ENCODE measurements at places on chromosomes 16 and 17. TPM values are rescaled to one million over a fixed set of nuclear protein-coding genes. Genes with fewer than 3 reads are reported as not detected.

DNA sequence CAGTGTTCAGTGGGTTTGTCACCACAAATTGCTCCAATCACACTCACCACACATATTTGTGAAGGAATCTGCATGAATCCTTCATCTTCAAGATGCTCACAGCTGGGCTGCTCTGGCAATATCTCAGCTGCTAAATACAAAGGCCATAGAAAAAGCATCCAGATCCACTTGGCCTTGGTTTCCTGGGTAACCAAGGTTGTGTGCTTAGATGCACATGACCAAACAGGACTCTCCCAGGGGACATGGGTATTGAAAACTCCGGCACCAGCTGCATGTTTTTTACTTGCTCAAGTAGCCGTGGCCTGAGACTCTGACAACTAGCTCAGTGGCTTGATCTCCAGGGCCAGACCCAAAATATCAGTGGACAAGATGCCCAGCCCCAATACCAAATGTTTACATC, 131.3 kb downstream of the CBLN1 start:
- no peak for DNase-seq
- H3K27me3 ChIP-seq: no peaks in the 10 kb centered on the region
- H3K4me3 ChIP-seq: no peak overlapping the region
- no peaks in the 10 kb centered on the region for H3K4me1 ChIP-seq

- no peaks in the 10 kb centered on the region for H3K4me1 ChIP-seq
- no peak overlapping the region for H3K4me3 ChIP-seq
- H3K27me3 ChIP-seq: no peaks in the 10 kb centered on the region
- H3K36me3 ChIP-seq: peaks cover 71% of the 10 kb centered on the region
- DNase-seq: no peak
- no peak overlapping the region for H3K27ac ChIP-seq
Observed at GRCh38 chr16:89287777-89288576, 70.5 kb downstream of the ZNF778 start.

DNA sequence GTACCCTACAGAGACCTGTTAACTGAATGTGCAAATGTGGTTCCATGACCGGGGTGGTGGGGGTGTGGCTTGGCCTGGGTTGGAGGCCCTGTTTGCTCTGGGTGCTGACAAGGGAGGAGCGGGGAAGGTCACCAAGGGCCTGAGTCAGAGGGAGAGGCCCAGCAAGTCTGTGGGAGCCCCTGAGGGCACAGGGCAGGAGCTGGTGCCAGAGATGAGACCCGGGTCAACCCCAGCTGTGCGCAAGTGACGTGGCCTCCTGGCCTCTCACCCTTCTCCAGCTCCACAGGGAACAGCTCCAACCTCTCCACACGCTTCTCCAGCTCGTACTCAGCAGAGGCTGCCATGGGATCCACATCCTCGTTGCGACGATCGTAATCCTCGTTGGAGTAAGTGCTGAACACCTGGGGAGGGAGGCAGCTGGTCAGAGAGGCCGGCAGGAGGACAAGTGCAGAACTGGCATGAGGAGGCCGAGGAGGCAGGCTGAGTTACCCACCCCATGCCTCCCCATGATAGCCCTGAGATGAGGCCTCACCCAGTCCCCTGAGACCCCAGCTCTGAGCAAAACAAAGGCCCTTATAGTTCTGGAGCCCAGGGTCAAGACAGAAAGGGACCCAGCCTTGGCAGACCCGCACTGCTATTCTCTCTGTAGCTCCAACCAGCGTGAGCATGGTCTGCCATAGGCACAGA, 5.5 kb downstream of the PPP1R9B start:
- no peaks in the 10 kb centered on the region for H3K27me3 ChIP-seq
- no peak overlapping the region for H3K27ac ChIP-seq
- DNase-seq: peak; percentile 63

GRCh38 chr16:74829637-74830036, 55.0 kb upstream of the FA2H start:
- no peak overlapping the region for H3K27ac ChIP-seq
- H3K36me3 ChIP-seq: no peaks in the 10 kb centered on the region
- H3K4me3 ChIP-seq: no peak overlapping the region
- H3K4me1 ChIP-seq: no peaks in the 10 kb centered on the region
- H3K27me3 ChIP-seq: no peaks in the 10 kb centered on the region

GPR139 gene
- total RNA-seq: not detected

AGRP gene
- total RNA-seq: not detected

Measured in suprapubic skin (tissue), 4 donors.